Stimulated activated CD4-positive, alpha-beta T cell treated with anti-CD3 and anti-CD28 coated beads, Interleukin-1b, Interleukin-23, amount 100 ng/mL, for 4 hours (primary cell): ENCODE measurements at places on chromosomes 1 and 21.
A peak's percentile ranks its signal among the peaks of the same experiment; 100 is the strongest.

GRCh38 chr1:64073705-64074104, 129.7 kb upstream of the UBE2U start:
- DNase-seq = no peak

- DNase-seq = no peak
Measured at GRCh38 chr1:67677930-67678329, 7.1 kb upstream of the GADD45A start.

DNA sequence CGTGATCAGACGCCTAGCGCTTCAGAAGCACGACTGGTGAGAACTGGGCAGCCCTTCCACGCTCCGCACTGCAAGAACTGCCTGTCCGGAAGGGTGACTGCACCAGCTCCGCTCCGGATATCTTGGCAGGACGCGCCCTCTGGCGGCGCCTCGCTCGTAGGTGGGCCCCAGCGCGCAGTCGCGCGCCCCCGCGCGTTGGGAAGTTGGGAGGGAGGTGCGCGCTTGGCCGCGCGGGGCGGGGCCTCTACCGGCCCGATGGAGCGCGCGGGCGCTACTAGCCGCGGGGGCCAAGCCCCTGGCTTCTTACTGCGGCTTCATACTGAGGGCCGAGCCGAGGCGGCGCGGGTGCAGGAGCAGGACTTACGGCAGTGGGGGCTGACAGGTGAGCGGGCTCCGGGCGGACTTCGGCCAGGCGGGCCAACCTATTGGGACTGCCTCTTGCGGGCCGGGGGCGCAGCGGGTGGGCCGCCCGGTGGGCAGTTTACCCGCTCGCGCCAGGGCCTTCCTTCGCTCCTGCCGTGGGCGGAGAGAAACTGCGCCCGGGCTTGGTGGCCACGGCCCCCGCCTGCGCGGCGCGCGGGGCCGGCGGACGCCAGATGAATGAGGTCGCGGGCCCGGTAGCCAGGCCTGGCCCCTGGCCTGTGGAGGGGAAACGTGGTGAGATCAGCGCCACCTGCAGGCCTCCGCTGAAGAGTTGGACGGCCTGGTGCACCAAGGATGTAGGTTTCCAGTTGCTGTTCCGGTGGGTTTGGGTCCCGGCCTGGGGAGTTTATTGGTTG, at the start of gene CHD1L:
TSS of gene CHD1L (plus strand) at position 236 of the 779 bp plus-strand sequence. CDS start at position 256, 20 bp downstream.
- peak; percentile 91 for DNase-seq

DNA sequence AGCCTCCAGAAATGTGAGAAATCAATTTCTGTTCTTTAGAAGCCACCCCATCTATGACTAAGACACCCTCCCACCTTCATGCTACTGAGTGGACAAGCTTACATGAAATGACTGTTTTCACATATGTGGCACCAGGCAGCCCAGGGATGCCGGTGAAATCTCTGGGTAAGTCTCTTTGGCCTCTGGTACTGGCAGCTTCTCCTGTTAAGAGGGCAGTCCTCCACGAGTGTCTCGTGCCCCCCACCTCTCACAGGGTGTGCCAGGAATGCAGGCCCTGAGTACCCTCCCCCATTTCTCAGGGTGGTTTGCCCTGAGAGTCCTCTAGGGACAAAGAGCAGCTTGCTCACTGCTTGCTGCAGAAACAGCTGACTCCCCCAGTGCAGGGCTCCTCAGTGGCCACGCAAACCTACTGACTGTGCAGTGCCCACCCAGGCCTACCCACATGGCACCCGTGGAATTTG, 3.2 kb upstream of the PRXL2B start:
- no peak for DNase-seq

DNA sequence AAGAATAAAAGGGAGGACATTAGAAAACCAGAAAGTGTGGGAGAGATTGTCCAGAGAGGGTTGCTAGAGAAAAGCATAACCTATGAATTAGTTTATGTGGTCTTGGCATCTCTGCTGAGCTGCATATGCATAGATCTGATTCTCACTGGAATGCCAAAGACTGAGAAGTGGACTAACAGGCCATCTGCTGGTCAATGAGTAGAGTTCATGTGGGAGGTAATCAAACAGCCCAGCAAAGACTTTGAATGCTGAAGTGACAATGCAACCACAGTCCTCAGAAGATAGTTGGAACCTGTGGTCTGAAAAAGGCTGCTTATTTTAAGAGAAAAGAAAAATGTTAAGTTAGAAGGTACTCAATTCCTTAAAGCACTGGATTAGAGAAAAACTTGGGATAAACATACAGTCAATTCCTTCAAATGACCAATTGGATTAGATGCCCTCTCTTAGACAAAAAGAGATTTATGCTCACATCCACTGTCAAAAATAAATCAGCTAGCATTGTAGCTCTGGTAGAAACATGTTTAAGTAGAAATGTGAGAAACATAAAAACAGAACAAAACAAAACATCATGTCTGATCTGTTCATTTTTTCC, 382.8 kb downstream of the AMY1C start:
- no peak for DNase-seq

GRCh38 chr1:234478152-234478480, 863 bp downstream of the TARBP1 start:
- DNase-seq = peak; percentile 60

- DNase-seq = no peak
Measured at GRCh38 chr1:2155788-2156187, 38.8 kb downstream of the FAAP20 start.
